ENCODE measurements at places on chromosomes 12 and 14.

- DNase-seq = no peak
Measured at GRCh38 chr12:124695861-124696260, 128.4 kb upstream of the NCOR2 start.

- no peak for DNase-seq
Measured at GRCh38 chr12:41419131-41419893, 231.2 kb downstream of the PDZRN4 start.

- DNase-seq = no peak
Measured at GRCh38 chr14:94472842-94473241, 3.2 kb downstream of the SERPINA9 start.

- no peak for DNase-seq
Measured at GRCh38 chr12:43151441-43151981, 400.5 kb downstream of the ADAMTS20 start.

DNA sequence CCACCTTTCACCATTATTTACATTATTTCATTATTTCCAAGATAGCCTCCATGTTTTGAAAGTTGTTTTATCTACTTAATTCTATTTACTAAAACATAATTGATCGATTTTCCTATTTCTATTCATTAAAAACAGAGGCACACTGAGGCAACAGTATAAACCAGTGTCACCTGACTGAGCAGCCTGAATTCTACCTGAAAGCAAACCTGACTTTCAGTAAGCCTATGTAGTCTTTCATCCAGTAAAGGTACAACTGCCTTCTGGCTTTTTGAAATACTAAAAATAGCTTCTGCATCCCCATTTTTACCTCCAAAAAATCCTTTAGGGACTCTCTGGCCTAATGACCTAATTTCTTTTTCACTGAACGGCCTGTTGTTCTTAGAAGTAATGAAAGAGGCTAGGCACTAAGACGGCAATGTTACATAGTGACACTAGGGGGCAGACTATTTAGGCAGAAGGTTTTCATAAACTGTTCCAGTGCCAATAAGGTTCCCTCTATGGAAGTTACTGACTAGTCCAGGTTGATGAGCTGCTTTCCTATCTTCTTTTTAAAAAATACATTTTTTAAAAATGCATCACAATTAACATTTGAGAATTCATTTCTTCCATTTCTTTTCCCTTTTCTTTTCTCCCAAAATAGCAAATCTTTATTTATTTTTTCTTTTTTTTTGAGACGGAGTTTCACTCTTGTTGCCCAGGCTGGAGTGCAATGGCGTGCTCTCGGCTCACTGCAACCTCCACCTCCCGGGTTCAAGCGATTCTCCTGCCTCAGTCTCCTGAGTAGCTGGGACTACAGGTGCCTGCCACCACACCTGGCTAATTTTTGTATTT is 17.5 kb downstream of the ANAPC5 start:
- DNase-seq = peak; percentile 78

GRCh38 chr14:90560991-90561390 is 164.2 kb downstream of the CALM1 start:
- no peak for DNase-seq

- no peak for DNase-seq
Measured at GRCh38 chr12:84038242-84038641, 874.4 kb downstream of the SLC6A15 start.
